ENCODE measurements at places on chromosomes 3 and 15.

DNA sequence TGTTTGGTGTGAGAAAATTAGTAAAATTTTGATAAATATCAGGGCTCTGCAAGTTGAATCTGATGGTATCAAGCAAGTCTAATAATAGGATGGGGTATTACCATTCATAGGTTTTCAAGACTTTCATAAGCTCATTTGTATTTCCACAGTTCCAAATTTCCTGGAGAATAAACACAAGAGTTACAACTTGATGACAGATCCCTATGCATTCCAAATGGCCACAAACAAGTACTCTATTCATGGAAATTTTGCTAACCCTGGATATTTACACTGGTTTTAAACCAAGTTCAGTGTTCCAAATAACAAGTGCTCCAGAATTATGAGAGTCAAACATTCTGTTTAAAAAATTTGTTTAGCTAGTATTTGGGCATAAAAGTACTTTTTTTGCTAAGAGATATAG, 75.0 kb upstream of the CNTN6 start:
- DNase-seq, result no peak

- DNase-seq, result no peak
Measured at GRCh38 chr3:168696051-168696450, 600.3 kb upstream of the GOLIM4 start.

GRCh38 chr15:60555291-60555690, 76.3 kb upstream of the ICE2 start:
- DNase-seq, result no peak

DNA sequence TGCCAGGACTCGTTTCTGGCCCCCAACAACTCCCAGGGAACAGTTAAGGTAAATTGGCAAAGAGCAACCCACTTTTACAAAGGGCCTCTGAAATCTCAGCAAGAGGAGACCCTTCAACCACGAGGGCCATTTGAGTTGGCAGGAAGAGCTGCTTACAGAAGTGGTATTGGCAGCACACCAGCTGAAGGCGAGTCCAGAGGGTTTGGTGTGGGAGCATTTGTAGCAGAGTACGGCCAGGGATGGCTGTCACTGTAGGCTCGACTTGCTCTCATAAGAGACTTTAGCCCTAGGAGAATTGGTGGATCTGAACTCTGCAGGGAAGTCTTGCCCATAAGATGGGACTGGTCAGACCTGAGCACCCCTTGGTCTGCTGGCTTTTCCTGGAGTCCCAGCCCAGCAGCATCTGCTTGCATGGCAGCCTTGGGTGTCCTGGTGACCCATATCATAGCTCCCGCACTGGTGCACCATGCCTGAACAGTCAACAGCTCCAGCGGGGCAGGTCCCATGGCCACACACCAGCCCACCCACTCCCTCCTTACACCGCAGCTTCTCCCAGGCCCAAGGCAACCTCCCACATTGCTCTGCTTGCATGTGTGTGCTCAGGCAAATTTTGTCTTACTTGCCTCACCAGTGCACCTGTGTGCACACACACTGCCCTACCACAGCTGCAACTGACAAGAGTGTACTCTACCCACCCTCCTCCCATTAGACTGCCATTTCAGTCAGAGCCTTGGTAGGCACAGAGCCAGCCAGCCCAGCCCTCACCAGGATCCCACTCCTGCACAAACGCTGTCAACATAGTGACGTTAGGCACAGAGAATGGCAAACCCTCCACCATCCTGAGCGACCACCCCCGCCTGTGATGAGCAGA, 861.6 kb upstream of the DPPA4 start:
- DNase-seq, result no peak

Data from M059J (cell line).